DMS153 (cell line): ENCODE measurements at places on chromosomes 7 and 10.

DNA sequence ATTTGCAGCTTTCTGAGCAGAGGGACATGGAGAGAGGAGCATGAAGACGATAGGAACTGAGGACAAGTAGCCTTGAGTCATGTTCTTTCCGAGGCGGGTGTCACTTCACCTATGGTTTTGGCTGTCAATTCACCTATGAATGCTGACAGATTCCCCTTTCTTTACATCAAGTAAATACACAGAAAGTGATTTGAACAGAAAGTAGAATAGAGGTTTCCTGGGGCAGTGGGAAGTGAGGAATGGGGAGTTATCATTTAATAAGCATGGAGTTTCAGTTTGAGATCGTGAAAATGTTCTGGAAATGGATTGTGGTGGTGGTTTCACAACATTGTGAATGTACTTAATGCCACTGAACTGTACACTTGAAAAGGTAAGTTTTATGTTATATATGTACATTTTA is 138.4 kb upstream of the MDFIC start:
- no peak for DNase-seq

DNA sequence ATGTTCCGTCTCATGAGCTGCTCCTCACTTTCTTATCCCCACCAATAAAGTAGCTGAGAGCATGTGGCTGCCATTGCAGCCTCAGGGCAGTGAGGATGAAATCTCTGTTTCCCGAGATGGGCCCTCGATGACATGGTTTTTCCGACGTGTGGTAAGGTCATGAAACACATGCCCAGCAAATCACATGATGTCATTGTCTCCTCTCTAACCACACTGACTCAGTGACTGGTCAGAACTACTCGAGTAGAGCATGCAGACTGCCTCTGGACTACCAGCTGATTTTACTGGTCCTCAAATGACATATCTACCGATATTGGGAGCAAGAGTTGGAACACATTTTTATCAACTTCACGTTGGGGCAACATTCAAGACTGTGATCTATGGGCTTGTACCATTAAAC is 786.1 kb downstream of the CNTNAP2 start:
- no peak for DNase-seq

DNA sequence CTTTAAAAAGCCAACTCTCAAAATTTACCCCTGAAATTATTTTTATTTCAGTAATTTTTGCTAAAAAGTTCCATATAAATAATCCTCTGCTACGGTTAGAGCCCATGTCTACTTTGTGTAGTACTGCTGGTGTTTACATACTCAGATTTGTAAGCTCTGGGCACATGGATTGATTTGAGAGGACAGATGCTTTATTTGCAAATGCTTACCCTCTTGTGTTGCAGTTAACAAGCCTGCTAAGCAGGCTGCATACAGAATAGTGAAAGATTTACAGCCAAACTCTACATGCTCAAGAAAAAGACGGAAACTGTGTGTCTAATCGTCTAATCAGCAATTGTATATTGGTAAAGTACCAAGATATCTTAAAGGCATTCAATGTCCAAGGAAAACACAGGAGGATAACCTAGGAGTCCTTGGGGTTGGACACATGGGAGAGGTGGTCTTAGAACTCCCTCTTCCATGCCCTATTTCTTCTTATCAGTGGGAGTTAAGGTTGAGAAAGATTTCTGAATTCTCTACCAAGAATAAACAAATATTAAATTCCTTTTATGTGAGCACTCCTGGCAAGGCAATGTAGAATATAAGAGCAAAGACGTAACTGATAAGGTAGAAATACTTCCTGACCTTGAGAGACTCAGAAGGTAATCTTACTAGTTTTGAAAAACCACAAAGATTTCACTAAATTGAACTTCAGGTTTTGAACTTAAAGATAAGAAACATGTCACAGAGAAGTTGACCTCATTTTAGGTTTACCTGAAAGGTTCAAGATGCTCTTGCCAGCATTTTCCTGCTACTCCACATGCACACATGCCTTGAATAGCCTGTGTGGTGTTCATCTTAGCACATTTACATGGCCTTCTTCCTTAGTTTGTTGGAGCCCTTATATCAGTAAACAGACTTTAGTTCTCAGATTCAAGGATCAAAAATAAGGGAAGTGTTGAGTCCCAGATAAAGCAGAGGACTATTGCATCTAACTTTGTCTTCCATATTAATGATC is 1216.5 kb downstream of the SORCS3 start:
- no peak for DNase-seq

GRCh38 chr10:107880185-107880584 is 715.7 kb upstream of the SORCS1 start:
- DNase-seq: no peak

- no peak for DNase-seq
Observed at GRCh38 chr10:132063432-132063831, 2.3 kb upstream of the JAKMIP3 start.

- DNase-seq: no peak
Observed at GRCh38 chr10:86955501-86956194, 1.8 kb downstream of the MMRN2 start.

DNA sequence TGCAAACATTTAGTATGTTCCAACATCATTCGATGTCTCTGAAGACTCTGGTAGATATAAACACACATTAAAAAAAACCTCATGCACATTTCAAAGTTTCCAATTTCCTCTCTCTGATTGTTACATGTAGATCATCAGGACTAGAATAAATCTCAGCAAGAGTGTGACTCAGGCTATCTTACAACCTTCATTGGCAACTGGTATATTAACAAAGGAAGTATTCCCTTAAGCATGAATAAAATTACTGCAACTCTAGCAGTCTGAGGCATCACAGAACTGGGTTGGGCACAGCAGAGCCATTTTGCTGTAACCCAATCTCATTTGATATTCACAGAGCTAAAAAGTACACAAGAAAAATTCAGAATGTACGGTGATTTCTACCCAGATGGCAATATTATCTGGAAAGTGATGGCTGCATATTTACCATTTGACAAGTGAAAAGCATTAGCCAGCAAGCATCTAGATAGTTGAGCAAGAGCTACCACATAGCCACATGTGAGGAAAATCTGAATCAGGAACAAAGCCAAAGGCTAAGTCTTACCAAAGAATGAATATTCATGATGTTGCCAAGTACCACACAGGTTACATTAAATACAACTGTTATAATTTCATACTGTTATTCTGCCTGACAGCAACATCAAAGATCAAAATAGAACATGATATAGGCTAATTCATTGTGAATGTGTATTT is 232.2 kb downstream of the CRPPA start:
- no peak for DNase-seq
